H4 (cell line): ENCODE measurements at places on chromosomes 11 and 22. TPM values are rescaled to one million over a fixed set of nuclear protein-coding genes. Genes with fewer than 3 reads are reported as not detected.

The NLRP10 gene
- total RNA-seq = not detected in 2 replicates

The FUT4 gene
- not detected in 2 replicates for total RNA-seq

The JOSD1 gene
- 40.7 and 52.1 TPM in 2 replicates for total RNA-seq

The TNNT3 gene
- total RNA-seq = not detected in 2 replicates

The VWCE gene
- 0.35 TPM in 1 of 2 replicates, not detected in the other for total RNA-seq

The KCTD14 gene
- 0.77 TPM in 1 of 2 replicates, not detected in the other for total RNA-seq

The FZD4 gene
- total RNA-seq = 8.8 and 10.5 TPM in 2 replicates

The LUZP2 gene
- 0.25 and 0.77 TPM in 2 replicates for total RNA-seq

The MYRF gene
- total RNA-seq = 1.0 and 1.2 TPM in 2 replicates

The KRTAP5-9 gene
- not detected in 2 replicates for total RNA-seq

The NELL1 gene
- total RNA-seq = 0.02 and 0.66 TPM in 2 replicates

The UEVLD gene
- 39.9 and 52.9 TPM in 2 replicates for total RNA-seq

The IFT27 gene
- total RNA-seq = 12.9 and 17.7 TPM in 2 replicates

The NRXN2 gene
- 0.17 and 0.35 TPM in 2 replicates for total RNA-seq

The SYCE3 gene
- not detected in 2 replicates for total RNA-seq

The PYGM gene
- total RNA-seq = 0.25 TPM in 1 of 2 replicates, not detected in the other

The RIMBP3C gene
- 0.27 and 0.31 TPM in 2 replicates for total RNA-seq

The SGSM1 gene
- total RNA-seq = 0.23 TPM in 1 of 2 replicates, not detected in the other

The OR10D3 gene
- total RNA-seq = not detected in 2 replicates

The SAA4 gene
- total RNA-seq = not detected in 2 replicates

The GTF2H1 gene
- total RNA-seq = 80.5 and 83.3 TPM in 2 replicates

The MIOX gene
- not detected in 2 replicates for total RNA-seq

The SLC1A2 gene
- 0.84 and 1.7 TPM in 2 replicates for total RNA-seq
